Right ventricle myocardium inferior (tissue), 1 donor: ENCODE measurements at places on chromosomes 5 and 9.

DNA sequence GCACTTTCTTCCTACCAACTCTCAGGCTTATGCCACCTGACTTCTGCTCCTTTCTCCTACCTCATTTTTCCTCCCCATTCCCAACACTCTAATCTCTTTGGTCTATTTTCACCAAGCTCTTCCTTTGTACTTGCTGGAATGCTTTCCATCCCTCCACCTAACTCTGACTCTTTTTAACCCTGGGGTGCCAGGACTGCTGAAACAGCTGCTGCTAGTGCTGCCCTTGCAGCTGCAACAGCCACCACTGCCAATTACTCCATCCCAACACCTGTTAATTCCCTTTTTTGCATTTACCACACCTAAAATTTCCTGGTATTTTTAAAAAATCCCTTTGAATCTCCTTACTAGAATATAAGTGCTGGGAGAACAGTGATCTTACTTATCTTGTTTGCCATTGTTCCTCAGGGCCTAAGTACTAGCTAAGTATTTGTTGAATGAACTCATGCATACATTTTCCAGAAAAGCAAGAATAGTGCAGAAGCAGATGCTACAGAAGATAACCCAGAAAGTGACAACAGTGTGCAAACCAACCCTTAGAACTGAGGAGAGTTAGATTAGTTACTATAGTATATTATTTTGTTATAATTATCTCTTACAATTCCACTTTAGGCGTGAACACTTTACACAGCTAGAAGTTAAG, 11.5 kb downstream of the NADK2 start:
- DNase-seq, result no peak

DNA sequence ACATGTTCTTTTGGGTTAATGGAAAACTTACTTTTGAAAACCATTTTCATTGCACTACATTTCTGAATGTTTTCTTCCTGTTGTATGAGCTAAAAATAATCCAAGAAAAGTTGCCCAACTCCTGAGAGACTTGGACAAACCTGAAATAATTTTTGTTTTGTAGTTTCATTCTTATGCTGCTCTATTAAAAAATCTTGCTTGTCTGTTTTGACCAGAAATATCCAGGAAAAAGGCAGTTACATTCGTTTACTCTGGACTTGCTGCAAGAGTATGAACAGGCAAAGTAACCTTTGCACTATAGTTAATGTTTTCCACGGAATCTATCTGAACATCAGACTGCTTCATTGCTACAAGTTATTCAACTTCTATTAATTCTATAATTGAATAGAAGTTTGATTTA, 200.1 kb upstream of the DAB2 start:
- DNase-seq, result no peak

DNA sequence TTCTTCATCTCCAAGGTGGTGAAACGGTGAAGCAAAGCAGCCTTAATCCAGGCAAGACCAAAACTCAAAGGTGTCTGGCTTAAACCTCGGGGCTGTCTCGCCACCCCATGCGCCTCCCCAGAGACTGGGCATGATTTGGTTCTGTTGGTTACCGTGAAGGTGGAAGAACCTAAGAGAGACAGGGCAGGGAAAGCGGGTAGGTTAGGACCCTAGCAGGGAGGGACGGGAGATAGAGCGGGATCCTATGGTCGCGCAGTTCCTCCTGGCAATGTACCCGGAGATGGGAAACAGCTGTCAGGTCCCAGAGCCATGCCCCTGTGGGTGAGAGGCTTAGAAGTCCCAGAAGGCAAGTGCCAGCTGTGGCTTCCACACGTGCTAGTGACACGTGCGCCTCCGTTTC, 418.3 kb upstream of the IRX1 start:
- DNase-seq, result no peak

GRCh38 chr5:64693636-64694035, 3.3 kb downstream of the SHISAL2B start:
- DNase-seq, result no peak

DNA sequence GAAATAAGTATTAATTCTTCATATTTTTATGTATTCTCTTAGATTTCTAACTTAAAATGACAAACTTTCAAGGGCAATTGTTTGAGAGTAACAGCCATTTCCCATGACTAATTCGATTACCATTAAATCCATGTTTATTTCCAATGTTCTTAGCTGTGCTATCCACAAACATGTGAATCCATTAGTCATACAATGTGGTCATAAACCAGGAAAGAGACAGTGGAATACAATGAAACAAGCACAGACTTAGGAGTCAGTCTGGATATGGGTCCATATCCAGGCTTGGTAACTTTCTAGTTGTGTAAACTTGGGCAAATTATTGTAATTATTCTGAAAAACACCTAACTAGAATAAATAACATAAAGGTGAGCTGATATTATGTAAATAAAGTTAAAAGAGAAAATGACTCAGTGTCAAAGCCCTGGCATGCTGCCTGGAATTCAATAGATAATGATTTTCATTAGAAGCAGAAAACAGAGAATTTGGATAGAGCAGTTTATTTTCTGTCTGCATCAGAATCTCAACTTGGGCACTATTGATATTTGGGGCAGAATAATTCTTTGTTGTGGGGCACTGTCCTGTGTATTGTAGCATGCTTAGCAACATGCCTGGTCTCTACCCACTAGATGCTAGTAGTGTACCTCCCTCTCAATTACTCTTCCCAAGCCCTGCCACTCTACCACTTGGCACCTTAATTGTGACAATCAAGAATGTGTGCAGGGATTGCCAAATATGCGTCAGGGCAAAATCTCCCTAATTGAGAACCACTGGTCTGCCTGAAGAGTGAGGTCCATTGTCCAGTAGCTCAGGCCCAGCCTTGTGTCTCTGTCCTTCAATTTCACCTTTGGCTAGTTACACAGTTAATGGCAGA, 44.7 kb upstream of the SLC27A6 start:
- no peak for DNase-seq

GRCh38 chr5:10538103-10538788, 25.6 kb upstream of the ANKRD33B start:
- DNase-seq, result no peak

GRCh38 chr5:112604732-112605630, 132.7 kb upstream of the APC start:
- DNase-seq, result no peak

GRCh38 chr5:109089191-109089590, 320.6 kb downstream of the PJA2 start:
- DNase-seq, result no peak

GRCh38 chr9:120619751-120620655, 40.0 kb upstream of the CDK5RAP2 start:
- no peak for DNase-seq

GRCh38 chr5:77985247-77985646, 209.1 kb upstream of the TBCA start:
- DNase-seq, result no peak

- DNase-seq, result no peak
These were observed 14.3 kb upstream of the F2RL2 start for GRCh38 chr5:76637490-76637889.

GRCh38 chr9:125239631-125240597, 1.2 kb downstream of the HSPA5 start:
- DNase-seq, result no peak

DNA sequence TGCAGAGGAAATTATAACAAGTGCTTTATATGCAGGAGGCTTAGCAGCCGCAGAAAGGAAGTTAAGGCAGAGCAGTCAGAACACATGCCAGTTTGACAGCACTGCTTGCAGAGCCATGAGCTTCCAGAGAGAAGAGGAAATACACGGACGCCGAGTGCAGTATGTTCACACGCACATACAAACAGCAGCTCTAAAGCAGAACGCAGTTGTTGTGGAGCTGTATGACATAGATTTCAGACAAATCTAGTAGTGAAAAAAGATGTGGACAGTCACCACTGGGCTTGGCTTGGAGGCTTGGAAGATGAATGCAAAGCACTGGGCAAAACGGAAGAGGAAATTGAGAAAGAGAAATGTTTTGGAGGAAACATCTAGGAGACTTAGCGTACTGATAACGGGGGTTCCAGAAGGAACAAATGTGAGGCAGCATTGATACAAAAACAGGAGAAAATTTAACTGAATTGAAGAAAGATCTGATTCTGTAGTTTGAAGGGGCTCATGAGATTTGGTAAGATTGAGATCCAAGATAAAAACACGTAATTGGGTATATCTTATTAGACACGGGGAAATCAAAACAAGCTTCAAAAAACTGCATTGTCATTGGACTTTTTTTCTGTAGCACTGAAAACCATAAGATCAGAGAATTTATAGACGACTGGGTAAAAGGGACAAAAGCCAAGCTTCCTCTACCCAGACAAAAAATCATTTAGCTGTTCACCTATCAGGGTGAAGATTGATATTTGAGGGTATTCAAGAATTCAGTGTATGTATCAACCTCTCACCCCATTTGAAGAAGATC, 19.6 kb upstream of the ROPN1L start:
- DNase-seq, result no peak

- DNase-seq, result no peak
These were observed 39.5 kb downstream of the SEMA6A start for GRCh38 chr5:116534964-116535651.

GRCh38 chr5:33936004-33936380, 194 bp upstream of the RXFP3 start:
- DNase-seq, result peak; percentile 83

DNA sequence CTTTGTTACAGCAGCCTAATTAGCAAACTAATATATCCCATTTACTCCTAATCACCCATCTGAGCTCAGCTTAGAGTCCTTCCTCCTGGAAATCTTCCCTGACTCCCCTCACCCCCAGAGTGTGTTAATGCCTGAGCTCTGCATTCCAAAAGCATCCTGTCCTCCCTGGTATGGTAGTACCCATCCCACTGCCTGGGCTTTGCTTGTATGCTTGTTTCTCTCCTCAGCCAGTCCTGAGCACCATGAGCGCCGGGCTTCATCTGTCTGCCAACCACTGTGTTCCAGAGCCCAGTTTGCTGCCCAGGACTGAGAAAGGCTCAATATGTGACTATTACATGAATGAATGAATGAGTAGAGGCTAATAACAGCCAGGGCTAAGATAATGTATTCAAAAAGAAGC, 272.4 kb downstream of the CDK5RAP2 start:
- no peak for DNase-seq

GRCh38 chr5:17713301-17713700, 79.0 kb downstream of the TAF11L14 start:
- DNase-seq, result no peak

- DNase-seq, result no peak
These were observed 3.0 kb downstream of the CWC27 start for GRCh38 chr5:64771736-64772135.

- no peak for DNase-seq
These were observed 20.1 kb downstream of the CXXC5 start for GRCh38 chr5:139668064-139668880.

DNA sequence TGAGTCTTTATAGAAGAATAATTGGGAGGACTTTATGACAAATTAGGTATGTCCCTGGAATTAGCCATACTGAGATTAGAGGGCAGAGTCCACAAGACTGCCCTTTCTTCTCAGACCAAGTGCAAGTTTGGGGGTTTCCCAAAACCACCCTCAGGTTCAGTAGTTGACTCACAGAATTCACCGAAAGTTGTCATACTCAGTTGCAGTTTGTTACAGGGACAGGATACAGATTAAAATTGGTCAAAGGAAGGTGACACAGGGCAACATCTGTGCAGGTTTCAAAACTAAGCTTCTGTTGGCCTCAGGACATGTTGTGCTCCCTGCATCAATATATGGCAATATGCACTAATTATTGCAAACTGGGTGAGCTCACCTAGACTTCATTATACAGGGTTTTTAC, 3.8 kb downstream of the RANBP17 start:
- DNase-seq, result no peak

- DNase-seq, result no peak
These were observed 45.7 kb downstream of the RNF145 start for GRCh38 chr5:159163701-159164046.

DNA sequence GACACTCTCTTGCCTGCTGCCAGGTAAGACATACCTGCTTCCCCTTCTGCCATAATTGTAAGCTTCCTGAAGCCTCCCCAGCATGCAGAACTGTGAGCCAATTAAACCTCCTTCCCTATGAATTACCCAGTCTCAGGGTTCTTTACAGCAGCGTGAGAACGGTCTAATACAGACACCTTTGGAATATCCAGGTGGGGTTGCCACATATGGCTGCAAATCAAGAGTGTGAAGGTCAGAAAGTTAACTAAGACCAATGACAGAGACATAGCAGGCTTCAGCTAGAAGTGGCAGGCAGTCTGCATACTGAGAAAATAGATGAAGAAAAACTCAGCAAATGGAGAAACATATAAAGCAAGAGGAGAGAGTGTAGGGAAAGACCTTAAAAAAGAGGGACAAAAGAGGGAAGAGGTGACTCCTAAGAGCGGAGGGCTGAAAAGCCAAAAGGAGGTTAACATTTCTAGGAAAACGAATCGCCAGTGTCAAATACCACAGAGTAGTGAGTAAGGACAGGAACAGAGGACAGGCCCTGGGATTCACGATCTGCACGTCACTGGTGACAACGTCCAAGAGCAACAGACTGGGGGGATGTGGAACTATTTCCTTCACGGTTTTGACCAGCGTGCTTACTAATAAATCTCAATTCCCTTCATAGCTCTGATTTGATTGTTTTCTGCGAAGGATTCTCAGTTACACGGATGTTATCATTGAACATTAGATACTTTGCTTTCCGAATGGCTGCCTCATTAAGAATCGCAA, 1.7 kb upstream of the ACO1 start:
- DNase-seq, result no peak

- no peak for DNase-seq
These were observed 20.5 kb downstream of the SMIM15 start for GRCh38 chr5:61141801-61142200.

GRCh38 chr5:73540192-73540591, 25.2 kb downstream of the ANKRA2 start:
- no peak for DNase-seq

- DNase-seq, result peak; percentile 55
These were observed 20.7 kb downstream of the BRD3 start for GRCh38 chr9:134046894-134047681.

- no peak for DNase-seq
These were observed 40.6 kb downstream of the PHAX start for GRCh38 chr5:126641387-126641786.

DNA sequence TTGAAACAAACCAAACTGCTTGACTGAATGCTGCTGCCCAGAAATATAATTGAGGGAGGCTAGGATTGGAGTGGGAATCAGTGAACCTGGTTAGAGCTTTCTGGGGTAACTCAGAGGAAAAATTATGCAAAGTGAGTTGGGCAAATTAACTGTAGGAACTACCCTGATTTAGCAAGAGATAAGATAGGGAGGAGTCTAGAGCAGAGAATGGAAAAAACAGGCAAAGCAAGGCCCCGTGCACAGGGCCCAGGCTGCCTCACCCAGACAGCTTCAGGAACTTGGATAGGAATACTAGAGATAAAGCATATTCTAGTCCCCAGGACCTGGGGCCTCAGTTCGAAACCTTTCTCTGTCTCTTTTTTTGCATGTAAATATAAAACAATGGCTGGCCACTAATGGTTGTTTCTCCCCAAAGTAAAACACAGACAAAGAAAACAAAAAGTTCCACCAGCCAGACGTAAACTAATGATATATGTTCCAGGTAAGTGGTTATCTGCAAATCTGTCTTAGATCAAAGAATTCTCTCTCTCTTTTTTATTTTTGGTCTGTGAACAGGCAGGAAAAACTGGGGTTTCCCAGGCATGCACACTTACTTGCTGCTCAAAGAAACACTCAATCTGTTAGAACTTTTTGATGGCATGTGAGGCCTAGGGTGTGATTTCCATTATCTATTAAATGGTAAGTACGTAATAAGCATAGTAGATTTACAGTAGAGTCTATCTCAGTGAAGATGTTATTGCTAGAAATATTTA, 168.1 kb upstream of the MAP3K1 start:
- no peak for DNase-seq
